ENCODE measurements at places on chromosomes 12 and 14.

GRCh38 chr14:67503331-67503730 lies 14.8 kb upstream of the TMEM229B start:
- DNase-seq = no peak

DNA sequence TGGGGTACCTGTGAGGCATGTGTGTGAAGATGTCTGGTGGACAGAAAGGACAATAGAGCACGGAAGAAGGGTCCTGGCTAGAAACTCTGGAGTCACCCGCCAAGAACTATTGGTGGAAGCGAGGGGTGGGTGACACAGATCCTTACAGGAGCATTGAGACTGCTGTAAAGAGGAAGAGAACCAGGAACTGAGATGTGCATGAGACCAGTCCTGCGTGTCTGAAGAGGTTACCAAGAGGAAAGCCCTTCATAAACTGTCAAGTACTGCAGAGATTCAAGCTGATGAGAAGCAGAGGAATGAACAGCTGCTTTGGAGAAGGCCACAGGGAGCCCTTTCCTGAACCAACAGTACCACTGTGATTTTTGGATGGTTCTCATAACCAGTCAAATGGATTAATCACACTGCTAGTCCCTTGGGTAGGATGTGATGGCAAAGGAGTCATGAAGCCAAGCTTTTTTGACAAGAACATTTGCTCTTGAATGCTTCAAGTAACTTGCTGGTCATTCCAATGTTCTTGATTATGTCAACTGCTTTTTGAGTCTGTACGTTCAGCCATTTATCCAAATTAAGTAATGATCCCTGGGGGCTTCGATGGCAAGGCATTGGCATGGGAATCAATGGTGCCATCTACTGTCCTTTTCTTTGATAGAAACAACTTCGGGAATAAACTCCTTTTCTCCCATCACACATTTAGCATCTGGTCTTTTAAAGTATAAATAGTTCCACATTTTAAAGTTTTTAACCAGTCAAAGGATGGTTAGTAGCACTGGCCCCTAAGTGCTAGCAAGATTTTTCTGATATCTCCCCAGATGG lies 42.9 kb downstream of the GPR135 start:
- no peak for DNase-seq

DNA sequence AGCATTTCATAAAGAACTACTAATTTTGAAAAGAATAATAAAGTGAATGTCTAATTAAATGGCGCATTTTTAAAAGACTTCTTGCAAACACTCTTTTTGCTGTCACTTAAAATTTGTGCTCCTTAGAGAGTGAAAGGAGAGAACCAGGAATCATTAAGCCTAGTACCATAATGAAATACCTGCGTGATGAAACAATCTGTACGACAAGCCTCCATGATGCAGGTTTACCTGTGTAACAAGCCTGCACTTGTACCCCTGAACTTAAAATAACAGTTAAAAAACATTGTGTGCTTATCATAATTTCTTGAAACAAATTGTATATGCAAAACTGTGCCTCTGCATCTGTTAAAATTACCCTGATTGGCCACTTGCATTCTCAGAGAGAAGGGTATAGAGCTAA lies 108.1 kb downstream of the MGAT4C start:
- DNase-seq = no peak

DNA sequence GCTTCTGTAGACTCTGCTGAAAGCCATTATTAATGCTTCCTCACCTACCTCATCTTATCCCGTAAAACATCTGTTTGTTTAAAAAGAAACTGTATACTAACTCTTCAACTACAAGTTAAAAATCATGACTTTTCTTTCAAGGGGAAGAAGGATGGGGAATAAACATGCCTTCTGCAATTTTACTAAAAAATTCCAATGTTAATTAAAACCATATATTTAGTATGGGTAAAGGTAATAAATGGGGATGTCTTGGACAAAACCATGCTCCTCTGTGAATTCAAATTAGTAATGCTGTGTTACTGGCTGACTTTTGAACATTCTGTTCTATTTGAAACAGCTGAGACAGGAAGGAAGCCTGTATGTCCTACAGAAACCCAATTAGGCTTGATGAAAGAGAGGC lies 311.1 kb upstream of the DIO2 start:
- DNase-seq = no peak

DNA sequence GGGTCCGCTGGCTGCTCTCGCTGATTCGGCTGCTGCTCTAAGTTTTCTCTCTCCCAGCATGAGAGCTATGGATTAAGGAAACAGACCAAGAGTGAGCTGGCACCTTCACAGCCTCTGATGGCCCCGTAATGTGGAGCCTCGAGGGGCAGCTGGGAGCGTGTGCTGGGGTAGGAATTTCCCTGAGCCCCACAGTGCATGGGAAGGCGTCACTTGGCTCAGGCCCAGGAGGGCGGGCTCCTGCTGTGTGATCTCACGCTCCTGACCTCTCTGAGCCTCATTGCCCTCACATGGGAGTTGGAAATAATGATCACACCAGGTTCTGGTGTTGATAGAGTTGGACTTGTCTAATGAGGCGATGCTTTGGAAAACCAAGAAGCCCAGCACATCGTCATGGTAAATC lies 238.6 kb upstream of the CRY1 start:
- DNase-seq = no peak

- no peak for DNase-seq
These were observed 2.6 kb upstream of the GSC start for GRCh38 chr14:94772548-94772947.

DNA sequence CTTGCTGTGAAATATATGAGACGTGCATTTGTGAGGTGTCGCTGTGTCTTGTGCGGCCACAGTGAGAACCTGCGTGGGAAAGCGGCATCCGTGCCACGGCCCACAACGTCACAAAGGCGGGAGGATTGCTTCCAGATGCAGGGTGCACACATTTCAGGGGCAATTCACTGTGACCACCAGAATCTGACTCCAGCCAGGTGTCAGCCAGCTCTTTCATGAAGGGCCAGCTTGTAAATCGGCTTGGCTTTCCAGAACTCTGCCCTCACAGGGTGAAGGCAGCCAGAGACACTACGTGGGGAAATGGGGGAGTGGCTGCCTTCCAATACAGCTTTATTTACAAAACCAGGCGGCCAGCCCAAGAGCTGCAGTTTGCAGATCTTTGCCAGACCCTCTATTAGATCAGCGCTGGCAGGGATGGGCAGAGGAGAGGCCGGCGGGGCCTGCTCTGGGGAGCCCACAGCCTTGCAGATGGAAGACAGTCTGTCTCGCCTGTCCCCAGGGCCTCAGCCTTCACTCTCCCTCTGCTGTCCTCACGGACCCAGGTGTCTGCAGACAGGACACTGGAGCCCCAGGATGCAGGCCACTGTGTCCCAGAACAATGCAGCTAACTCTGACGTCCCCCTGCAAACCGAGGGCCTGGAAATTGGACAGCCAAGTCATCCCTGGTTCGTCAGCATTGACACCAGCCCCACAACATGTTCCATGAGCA lies 53.5 kb downstream of the ADGRD1 start:
- no peak for DNase-seq

- DNase-seq = no peak
These were observed 55.2 kb downstream of the RASSF3 start for GRCh38 chr12:64665514-64665913.

- no peak for DNase-seq
These were observed 107.5 kb upstream of the SYT10 start for GRCh38 chr12:33547084-33547483.

DNA sequence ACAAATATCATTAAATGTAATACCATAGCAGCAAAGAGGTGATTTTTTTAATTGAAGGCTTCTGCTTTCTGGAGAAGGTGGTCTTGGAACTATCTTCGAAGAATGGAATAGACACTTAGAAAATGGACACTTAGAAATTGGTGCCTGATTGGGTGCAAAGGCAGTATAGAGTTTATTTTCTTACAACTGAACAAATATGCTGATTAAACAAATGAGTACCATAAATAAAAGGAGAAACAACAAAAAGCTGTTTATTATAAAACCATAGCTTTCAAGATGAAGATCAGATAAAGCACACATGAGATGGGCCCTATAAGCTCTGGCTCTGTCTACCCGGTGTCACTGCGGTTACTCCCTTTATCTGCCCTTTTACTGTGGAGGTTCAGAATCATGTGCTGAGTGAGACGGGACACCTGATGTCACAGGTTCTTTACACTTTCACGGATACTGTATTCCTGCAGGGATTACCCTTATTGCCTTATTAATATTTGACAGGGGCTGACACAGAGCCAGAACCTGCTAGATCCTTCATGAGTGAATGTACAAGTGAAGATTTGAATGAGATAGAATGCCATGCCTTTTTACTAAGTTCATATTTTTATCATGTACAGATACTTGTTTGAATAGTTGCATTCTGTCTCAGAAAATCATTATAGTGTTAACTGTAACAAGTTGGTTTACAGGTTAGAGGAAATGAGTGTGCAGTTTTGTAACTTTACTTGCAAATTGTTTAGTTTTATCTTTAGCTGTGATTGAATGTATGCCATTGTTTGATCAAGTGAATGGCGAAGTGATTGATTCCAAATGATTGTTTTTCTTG lies 477.5 kb upstream of the RGS6 start:
- DNase-seq = no peak

DNA sequence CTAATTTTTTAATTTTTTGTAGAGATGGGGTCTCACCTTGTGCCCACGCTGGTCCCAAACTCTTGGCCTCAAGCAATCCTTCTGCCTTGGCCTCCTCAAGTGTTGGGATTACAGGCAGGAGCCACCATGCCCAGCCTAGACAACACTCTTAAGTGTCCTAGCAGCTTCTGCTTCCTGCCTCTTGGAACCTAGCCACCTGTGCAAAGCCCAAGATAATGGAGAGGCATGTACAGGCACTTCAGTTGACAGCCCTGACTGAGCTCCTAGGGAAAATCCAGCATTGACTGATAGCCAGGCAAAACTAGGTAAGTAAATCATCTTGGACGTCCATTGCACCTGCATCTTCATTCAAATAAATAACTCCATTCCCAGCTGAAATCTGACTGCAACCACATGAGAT lies 15.5 kb downstream of the COX14 start:
- DNase-seq = no peak

- DNase-seq = no peak
These were observed at the start of gene PTPN21 for GRCh38 chr14:88554457-88555286. Gene PTPN21 (minus strand): TSS chr14:88555007. CDS start chr14:88550417, 4,590 bp downstream.

GRCh38 chr14:53183056-53183455 lies 29.9 kb upstream of the DDHD1 start:
- no peak for DNase-seq

DNA sequence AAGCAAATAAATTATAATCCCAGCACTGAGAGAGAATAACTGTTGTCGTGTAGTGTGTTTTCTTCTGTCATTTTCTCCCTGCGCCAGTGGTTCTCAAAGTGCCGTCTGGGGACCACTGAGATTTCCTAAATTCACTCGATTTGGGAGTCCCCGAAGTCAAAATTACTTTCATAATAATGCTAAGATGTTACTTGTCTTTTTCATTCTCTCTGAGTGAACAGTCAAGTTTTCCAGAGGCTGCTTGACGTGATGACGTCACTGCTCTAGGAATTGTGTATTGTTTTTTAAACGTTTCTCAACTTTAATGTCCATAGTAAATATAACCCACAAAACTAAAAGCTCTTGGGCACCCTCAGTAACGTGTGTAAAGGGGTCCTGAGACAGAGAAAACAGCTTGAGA lies 796 bp upstream of the POP5 start:
- no peak for DNase-seq

DNA sequence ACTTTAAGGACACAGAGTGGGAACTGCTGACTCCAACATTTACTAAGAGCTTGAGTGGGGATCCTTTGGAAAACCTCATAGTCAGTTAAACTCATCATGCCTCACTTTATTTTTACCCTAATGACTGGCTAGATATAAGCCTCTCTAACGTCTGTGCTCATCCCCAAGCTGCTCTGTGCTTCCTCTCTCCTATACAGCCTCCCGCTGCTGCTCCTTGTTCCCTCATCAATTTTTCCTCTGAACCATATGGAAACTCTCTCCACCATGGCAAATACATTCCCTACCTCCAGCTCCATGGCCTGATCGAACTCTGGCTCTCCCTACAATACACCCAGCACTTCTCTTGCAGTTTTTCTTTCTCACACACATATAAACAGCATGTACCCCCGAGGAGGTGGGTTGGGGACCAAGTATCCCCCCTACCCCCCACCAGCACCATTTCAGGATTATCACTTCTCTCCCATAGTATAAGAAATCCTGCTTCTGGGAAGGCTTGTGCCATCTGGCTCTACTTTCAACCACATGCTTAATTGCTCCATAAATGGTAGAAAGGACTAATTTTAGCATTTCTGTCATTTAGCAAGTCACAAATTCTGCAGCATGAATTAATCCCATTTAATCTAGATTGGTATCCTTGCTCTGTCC lies 39.2 kb upstream of the DYRK2 start:
- no peak for DNase-seq

DNA sequence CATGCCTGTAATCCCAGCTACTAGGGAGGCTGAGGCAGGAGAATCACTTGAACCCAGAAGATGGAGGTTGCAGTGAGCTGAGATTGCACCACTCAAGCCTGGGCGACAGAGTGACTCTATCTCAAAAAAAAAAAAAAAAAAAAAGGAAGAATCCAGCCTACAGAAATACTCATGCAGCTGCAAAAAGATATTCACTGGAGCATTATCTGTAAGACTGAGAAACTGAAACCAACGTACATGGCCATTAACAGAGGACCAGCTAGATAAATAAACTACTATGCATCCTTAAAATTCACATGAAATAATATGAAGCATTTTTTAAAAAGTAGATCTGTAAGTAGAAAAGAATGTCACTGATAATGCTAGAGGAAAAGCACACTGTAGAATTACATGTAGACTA lies 3.5 kb downstream of the SLC7A7 start:
- DNase-seq = no peak

DNA sequence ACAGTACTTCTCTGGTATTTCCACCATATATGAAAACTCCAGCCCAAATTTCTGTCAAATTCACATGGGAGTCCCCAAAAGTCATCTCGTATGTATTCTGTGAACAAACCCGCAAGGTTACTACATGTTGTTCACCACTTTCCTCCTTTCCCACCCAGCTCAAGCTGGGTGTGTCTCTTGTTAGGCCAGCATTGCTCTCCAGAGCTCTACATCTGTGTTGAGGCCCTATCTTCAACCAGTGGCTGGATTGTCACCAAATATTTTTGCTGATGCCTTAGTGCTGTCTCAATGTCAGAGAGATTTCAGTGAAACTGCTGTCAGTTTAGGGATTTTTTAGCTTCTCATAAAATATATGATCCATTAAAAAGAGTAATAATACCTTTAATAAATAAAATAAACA lies 230.9 kb downstream of the BTG1 start:
- DNase-seq = no peak

DNA sequence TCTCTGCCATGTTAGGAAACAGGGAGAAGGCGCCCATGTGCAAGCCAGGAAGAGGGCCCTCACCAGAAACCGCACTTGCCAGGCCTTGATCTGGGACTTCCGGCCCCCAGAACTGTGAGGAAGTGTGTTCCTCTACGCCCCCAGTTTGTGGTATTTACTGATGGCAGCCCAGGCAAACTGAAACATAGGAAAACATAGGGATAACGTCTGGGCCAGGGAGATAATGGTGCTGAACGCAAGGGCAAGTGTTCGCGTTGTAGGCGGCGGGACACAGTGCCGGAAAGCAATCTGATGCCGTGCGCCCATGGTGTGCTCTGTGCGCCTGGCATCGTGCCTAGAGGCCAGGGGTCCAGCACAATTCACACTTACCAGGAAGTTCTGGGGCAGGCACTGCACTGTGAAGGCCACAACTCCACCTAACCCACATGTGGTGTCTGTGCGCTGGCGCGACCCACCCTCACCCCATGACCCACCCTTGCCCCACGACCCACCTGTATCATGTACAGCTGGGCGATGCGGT lies 53.6 kb downstream of the ARL6IP4 start:
- DNase-seq = no peak

- no peak for DNase-seq
These were observed 420.8 kb downstream of the FUT8 start for GRCh38 chr14:65833267-65833880.

Measured in activated CD4-positive, alpha-beta T cell treated with anti-CD3 and anti-CD28 coated beads for 24 hours (primary cell).